ENCODE measurements at places on chromosomes 2 and 18.
A peak's percentile ranks its signal among the peaks of the same experiment; 100 is the strongest.

DNA sequence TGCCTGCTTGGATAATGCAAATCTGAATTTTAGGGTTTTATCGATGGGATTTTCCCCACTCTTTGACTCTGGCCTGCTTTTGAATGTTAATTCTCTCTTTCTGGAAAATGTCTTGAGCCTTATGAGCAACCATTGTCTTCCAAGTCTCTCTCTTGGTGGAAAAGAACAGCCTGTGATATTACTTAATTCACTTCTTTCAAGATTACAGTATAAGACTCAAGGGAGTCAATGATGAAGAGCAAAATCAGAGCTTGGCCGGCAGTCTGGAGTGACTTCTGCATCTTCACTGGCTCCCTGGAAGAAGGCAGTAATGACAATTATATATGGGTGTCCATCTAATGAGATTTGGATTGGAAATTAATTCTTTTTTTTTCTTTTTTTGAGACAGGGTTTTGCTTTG, 122.9 kb upstream of the ZEB2 start:
- no peak for DNase-seq

- no peak for DNase-seq
These were observed 380.3 kb downstream of the NRXN1 start for GRCh38 chr2:50651676-50652075.

DNA sequence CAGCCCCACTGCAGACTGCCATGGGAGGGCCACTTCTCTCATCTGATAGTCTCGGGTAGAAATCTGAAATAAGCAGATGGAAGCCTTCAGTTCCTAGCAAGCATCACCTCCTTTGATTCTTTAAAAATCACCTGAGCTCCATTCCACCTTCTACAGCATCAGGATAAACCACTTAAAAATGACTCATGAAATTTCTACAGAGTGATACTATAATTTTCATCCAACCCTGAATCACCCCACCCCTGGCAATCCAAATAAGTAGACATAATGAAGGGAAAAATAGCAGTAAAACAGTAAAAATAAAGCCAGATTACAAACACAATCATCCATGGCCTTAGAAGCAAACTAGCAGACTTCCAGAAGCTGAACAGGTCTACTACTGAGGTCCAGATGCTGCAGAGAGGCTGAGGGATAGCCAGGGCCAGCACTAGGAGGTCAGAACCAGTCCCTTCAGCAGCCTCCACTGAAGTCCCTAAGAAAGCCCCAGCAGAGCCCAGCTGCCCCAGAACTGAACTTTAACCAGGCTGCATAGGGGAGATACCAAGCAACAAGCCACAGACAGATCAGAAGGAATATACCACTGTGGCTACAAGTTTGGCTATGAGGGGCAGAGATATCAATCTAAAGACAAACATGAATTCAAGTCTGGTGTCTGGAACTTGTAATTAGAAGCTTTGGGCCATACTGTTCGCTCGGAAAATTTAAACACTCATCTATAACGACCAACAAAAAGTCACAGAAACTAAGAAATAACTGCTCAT, 54.7 kb upstream of the RNU4ATAC start:
- DNase-seq = no peak

GRCh38 chr18:9616049-9616448, 1.7 kb upstream of the PPP4R1 start:
- DNase-seq = no peak

DNA sequence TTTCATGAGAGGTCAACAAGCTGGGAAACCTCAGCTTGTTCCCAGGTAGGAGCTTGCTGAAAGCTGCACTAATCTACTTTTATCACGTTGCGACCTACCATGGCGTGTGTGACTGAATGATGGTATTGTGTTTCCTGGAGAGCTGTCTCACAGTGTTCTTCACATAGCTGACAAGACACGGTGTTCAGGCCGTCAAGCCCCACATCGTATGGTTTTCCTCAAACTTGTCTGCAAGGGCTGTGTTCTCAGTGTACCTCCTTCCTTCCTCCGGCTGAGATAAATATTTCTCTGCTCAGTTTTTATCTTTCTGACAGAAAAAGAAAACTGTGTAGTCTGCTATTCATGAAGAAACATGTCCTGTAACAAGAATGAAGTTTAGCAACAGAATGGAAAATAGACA, 244.8 kb downstream of the DCDC2C start:
- no peak for DNase-seq

GRCh38 chr18:56568986-56569385, 69.4 kb downstream of the TXNL1 start:
- DNase-seq = no peak

GRCh38 chr2:108986916-108987510, 2.0 kb downstream of the EDAR start:
- DNase-seq = no peak

- no peak for DNase-seq
These were observed 155.3 kb upstream of the NABP1 start for GRCh38 chr2:191522478-191523120.

- DNase-seq = peak; percentile 86
These were observed 431.6 kb downstream of the METTL4 start for GRCh38 chr18:2139691-2140090.

GRCh38 chr2:16828044-16828827, 162.6 kb upstream of the CYRIA start:
- DNase-seq = no peak

Measured in fibroblast of skin of left quadriceps (primary cell).